Psoas muscle (tissue), 8 donors: ENCODE measurements at places on chromosomes 5 and 9. TPM values are rescaled to one million over a fixed set of nuclear protein-coding genes. Genes with fewer than 3 reads are reported as not detected.

DNA sequence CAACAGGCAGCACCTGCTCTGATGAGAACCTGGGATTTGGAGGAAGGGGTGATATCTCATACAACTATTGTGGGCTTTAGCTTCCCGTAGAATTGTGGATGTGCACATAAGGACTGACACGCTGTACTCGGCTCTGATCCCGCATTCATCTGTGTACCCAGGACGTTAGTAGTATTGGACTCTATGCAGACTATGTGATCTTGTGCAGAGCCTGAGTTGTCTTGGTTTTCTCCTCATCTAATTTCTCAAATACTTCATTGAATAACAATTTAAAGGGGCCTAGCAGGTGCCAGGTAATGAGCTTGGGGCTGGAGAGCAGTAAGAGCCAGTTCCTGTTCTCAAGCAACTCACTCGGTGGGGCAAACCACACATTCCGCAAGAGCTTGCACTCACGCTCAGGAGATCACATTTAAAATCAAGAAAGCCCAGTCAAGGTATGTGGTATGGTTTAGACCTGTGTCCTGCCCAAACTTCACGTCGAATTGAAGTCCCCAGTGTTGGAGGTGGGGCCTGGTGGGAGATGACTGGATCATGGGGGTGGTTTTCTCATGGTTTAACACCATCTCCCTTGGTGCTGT, 14.8 kb downstream of the C5orf15 start:
- DNase-seq: no peak

Gene FOXI1
- not detected for polyA plus RNA-seq

Gene NOL8
- polyA plus RNA-seq: 21.1 TPM

Gene SV2C
- not detected for polyA plus RNA-seq

GRCh38 chr5:171586436-171586835, 167.0 kb downstream of the FGF18 start:
- no peak for DNase-seq

DNA sequence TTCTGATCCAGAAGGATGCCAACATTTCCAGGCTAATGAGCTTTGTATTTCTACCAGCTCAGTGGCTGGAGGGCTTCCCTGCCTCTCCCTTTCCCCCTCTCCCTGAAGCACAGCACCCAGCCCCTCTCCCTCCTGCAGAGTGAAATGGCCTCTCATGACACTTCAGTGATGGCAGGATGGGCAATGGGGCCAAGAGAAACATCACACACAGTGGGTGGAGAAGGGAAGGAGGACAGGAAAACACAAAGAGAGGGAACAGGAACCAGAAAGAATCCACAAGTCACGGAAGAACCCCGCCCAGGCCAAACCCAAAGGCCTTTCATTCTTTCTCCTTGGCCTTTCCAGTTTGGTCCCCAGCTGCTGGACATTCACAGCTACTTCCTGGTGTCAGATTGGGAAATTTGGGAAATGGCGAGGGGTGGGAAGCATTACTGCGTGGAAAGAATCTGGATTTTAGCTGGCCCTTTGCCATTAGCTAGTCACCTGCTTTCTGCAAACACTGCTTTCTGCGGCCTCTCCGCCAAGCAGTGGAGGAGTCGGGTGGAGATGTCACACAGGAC, 82.6 kb downstream of the GLDC start:
- no peak for DNase-seq

Gene OR1J4
- not detected for polyA plus RNA-seq

GRCh38 chr9:108727580-108728111, 128.1 kb downstream of the ACTL7B start:
- no peak for DNase-seq

DNA sequence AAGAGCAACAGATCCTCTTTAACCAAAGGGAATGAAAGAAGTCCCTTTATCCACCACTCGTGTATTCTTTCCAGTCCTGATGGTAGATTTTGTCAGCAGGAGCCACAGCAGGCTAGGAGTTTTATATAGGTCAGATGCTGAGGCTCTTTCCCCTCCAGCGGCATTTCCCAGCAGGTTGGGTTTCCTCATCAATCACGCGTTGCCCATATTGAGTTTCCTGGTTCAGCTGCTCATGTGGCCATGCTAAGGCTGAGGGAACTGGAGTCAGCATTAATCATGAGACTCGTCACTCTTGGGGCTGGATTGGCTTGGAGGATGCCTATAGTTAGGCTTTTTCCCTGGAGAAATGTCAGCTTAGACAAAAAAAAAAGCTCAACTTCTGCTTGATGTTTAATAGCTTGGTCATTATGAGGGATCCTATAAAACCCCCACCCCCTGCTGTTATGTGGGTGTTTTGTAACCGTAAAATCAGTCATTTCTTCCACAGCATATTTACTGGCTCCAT, 193.4 kb upstream of the GAS1 start:
- peak; percentile 30 for DNase-seq

Gene NUTM2G
- polyA plus RNA-seq: 0.01 TPM

DNA sequence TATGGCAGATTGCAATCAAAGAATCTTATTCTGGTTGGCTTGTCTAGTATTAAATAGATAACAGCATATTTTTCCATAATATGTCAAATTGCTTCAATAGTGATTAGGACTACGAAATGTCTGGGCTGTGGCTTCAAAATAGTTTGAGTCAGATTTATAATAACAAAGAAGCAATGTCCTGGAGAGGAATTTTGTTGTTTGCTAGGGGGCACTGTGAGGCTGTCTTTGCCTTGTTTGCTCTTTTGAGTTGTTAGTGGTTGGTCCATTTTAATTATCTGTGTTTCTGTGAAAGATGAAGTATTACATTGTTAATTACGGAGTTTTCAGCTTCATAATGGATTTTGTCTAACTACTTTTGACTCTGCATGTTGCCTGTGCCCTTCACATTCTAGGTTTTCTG, 713.6 kb downstream of the TLE4 start:
- no peak for DNase-seq

GRCh38 chr9:97938081-97938644, at the start of gene HEMGN:
Gene HEMGN, minus strand, starts transcription at chr9:97938172. Its CDS starts 36 bp downstream, at chr9:97938136.
- no peak for DNase-seq

Gene FCN2
- 0.07 TPM for polyA plus RNA-seq

GRCh38 chr9:6036391-6036790, 21.0 kb upstream of the RANBP6 start:
- DNase-seq: no peak

- DNase-seq: no peak
Observed at GRCh38 chr9:98094316-98094715, 24.7 kb downstream of the TRIM14 start.

- peak; percentile 59 for DNase-seq
Observed at GRCh38 chr5:132260714-132261551, 3.4 kb downstream of the PDLIM4 start.

DNA sequence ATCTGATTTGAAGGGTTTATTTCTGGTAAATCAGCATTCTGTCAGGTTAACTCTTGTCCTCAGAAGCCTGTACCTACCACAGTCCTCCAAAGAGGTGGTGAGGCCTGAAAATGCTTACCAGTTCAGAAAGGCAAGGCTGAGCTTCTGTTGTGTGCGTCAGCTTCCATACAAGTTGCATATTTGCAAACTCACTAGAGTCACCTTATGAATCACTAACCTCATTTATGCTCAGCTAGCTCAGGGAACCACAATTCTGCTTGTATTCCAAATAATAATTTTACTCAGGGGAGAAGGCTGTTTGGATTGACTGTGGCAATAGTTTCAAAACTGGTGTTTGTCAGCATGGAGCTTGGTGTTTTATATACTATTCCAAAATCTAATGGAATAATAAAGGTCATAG, 355.1 kb upstream of the RFX3 start:
- no peak for DNase-seq

DNA sequence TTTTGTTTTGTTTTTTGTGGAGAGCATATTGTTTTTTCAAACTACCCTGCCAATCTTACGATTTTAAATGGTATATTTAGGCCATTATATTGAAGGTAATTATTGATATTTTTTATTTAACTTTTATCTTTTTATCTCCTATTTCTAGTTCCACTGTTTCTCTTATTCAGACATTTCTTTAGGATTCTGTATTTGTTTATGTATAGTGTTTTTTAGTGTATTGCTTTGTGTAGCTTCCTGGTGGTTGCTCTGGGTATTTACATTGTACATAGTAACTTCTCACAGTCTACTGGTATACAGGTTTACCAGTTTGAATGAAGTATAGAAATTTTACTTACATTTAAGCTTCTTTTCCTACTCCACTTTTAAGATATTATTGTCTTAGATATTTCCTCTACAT, 63.2 kb downstream of the ERCC6L2 start:
- no peak for DNase-seq

Gene ZNF354C
- polyA plus RNA-seq: 3.7 TPM

Gene TAF1L
- not detected for polyA plus RNA-seq

DNA sequence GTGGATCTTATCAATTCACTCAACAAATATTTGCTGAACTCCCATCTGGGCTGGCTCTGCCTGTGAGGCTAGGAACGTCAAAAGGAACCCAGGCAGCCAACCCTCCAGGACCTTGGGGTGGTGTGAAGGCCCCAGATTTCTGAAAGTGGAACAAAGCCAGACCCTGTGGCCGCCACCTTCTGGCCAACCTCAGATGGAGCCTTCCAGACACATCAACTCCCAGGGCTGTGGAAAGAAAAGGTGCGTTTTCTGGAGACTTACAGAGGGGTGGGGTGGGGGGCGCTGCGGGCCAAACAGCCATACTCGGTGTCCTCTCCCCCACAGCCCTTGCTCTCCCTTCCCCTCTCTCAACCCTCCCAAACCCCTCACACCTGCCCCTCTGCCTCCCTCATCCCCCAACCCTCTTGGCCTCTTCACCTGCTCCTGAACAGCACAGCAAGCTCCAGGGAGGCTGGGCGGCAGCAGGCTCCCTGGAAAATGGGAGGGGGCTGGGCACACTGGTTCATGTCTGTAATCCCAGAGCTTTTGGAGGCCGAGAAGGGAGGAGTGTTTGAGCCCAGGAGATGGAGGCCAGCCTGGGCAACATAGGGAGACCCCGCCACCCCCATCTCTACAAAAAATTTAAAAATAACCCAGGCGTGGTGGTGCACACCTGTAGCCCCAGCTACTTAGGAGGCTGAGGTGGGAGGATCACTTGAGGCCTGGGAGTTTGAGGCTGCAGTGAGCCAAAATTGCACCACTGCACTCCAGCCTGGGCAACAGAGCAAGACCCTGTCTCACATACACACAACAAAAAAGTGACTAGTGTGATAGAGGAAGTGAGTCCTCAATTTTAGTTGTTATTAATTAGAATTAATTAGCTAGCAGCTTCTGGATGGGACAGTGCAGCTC, 45.0 kb upstream of the PRRC2B start:
- DNase-seq: no peak

Gene TAS2R1
- not detected for polyA plus RNA-seq

DNA sequence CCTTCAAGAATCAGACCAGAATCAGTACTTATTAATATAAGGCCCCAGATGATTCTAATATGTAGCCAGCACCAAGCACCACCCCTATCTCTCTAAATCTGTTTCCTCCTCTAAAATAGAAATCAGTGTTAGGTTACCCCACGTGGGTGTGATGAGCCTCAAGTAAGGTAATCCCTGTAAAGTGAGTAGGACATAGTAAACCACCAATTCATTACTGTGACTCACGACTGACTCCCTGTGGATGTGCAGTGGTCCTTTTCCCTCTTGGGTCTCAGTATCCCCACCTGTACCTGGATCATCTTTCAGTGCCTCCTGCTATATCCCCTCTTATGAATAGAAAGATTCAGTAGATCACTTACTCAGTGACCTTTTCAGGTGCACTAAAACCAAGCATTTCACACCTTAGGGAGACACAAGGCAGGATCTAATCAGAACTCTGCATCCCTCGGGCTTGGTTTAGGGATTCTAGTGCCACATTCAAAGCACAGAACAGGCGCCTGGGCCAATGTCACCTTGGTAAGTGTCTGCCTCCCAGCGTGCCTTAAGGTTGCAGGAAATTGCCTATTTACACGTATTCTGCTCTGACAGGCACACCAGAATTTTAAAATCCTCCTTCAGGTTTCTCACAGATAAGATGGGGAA, 12.2 kb upstream of the ALDH1B1 start:
- DNase-seq: no peak

GRCh38 chr9:37908283-37908682, 4.4 kb upstream of the SLC25A51 start:
- DNase-seq: no peak

DNA sequence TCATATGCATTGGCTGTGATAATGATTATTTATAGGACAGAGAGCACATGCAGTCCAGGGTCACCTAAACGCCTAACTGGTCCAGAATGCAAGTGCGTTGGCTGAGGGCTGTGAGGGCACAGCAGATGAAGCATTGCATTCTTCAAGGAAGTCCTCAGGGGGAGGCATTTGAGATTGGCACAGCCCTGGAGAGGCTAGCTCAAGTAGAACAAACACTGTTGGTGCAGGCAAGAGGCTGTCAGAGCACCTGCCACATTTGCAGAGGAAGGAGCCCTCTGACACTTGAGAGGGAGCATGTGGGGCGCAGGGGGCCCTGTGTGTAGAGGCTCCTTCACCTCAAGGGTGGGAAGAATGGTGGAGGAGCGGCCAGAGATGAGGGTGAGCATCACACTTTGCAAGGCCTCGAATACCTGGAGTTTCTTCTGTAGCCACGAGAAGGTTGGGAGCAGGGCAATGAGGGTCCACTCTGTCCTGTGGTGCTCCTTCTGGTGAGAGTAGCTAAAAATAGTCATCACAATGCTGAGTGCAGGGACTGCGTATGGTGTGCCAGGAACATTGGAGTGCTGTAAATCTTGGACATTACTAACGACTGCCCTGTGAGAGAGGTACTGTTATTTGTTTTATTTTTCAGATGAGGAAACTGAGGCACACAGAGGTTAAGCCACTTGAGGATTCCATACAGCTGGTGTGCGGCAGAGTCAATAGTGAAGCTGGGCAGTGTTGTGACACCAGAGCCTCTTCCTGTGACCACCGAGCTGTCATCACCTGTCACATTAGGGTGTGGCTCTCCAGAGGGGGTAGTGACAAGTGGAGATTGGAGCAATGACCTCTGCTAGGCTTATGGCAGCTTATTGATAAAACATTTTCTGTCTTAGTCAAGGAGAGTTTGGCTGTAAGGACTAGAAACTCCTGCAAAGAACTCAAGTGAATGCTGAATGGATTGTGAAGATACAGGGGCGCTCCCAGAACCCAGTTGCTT, 100.2 kb downstream of the PIP5K1B start:
- DNase-seq: no peak

DNA sequence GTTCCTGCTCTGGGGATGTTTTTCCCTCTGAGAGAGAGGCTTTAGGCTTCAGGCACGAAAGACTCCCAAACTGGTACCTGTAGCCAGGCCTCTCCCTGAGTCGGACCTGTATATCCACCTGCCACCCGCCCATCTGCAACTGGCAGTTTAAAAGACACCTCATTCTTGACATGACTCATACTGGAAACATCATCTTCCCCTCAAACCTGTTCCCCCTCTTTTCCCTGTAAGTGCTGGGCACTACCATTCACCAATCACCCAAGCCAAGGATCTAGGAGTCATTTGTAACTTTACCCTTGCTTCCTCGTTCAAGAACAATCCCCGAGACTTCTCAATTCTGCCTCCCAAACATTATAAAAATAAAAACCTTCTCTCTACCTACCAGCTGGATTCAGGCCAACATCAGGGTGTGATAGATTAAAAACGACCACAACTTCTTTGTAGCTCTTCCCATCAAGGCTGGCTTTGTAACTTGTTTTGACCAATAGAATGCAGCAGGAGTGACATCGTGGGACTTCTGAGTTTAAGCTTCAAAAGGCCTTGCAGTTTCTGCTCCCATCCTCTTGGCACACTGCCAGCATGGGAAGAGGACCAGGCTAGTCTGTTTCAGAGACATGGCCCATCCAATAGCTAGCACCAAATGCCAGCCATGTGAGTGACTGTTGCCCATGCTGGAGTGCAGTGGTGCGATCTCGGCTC, 1.8 kb upstream of the WDR31 start:
- no peak for DNase-seq
